Myometrial cell (primary cell): ENCODE measurements at places on chromosomes 16 and 17. TPM values are rescaled to one million over a fixed set of nuclear protein-coding genes. Genes with fewer than 3 reads are reported as not detected.

Gene GNG13
- not detected in 2 replicates for total RNA-seq

Gene RNF166
- total RNA-seq, result 26.5 and 30.1 TPM in 2 replicates

Gene TBC1D28
- total RNA-seq, result not detected in 2 replicates

Gene TP53TG3F
- total RNA-seq, result not detected in 2 replicates

Gene KRT20
- not detected in 2 replicates for total RNA-seq
